ENCODE measurements at places on chromosomes 6 and 20. TPM values are rescaled to one million over a fixed set of nuclear protein-coding genes. Genes with fewer than 3 reads are reported as not detected.

DNA sequence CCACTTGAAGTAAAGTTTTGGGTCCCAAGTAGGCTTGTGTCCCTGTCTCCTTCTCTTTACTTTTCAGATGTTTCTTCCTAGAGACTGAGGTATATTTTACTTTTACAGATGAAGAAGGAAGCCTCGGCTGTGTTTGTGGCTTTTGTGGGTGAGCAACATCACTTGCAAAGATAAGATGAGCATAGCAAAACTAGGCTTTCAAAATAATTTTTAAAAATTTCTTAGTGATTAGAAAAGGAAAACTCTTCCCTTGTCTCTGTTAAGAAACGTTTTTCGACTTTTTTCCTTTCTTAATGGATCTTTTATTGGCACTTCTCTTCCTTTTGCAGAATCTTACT is 7.6 kb downstream of the PTPN1 start:
- DNase-seq, result no peak

DNA sequence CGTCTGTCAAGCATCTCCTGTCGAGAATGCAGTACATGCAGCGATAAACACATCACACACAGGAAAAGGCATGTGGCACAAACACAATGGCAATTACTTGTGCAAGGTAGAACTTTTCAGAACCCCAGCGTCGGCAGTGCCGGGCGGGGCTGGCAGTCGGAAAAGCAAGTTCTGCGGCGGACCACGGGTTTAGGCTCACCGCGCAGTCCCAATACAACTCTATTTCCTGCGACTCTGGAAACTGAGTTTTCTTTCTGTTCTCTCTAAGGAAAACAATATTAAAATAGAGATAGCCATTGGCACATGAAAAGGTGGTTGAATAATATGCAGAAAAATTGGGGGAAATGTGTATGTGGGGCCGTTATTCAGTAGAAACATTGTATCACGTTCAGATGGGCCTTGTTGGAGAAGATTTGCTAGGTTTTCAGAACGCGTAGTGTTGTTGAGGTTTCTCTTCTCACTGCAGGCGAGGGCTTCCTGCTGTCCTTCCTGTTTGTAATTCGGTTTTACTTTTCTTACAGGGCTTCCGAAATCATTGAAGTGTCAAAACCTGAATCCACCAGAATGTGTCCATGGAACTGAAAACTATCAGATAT is 369.5 kb downstream of the THBS2 start:
- DNase-seq, result no peak

- no peak for DNase-seq
Observed at GRCh38 chr6:148885136-148885865, 138.5 kb downstream of the UST start.

DNA sequence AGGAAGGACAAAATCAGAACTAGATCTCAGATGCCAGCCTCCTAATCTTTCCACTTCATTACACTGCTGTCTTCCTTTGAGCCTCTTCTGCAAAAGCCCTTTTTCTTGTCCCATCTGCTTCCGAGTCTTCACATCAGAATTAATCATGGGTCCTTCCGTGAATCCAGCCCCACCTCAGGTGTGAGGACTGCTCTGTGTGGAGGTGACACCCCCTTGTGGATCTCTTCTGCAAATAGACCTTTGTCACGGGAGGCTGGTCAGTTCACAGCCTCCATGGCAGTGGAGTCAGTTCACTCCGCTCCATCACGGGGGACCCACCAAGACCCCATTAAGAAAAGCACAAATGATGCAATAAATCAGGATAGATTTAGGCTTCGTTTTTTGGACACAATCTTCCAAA is 171.1 kb downstream of the ADAT2 start:
- no peak for DNase-seq

DNA sequence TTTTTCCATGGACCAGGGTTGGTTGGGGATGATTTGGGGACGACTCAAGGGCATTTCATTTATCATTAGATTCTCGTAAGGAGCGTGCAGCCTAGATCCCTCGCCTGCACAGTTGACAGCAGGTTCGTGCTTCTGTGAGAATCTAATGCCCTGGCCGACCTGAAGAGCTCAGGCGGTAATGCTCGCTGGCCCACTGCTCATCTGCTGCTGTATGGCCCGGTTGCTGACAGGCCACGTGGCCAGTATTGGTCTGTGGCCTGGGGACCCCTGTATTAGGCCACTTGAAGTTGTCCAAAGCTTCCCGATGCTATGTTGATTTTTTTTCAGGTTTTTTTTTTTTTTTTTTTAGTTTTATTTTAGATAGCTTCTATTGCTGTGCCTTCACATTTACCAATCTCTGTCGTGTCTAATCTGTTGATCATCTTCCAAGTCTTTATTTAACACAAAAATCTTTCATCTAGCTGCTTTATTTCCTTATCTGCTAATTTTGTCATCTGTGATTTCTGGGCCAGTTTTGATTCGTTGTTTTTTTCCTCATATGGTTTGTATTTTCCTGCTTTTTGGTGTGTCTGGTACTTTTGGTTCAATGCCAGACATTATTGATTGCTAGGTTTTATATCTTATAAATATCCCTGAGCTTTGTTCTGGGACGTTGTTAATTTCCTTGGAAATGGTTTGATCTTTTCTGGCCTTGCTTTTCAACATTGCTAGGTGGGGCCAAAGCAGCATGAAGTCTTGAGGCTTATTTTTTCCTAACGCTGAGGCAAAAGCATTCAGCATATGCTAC is 41.1 kb downstream of the DYNLT1 start:
- no peak for DNase-seq

GRCh38 chr6:15628499-15629131 is 34.2 kb downstream of the DTNBP1 start:
- DNase-seq, result peak; percentile 32

GRCh38 chr20:3156811-3157619 is 2.6 kb downstream of the FASTKD5 start:
- no peak for DNase-seq

DNA sequence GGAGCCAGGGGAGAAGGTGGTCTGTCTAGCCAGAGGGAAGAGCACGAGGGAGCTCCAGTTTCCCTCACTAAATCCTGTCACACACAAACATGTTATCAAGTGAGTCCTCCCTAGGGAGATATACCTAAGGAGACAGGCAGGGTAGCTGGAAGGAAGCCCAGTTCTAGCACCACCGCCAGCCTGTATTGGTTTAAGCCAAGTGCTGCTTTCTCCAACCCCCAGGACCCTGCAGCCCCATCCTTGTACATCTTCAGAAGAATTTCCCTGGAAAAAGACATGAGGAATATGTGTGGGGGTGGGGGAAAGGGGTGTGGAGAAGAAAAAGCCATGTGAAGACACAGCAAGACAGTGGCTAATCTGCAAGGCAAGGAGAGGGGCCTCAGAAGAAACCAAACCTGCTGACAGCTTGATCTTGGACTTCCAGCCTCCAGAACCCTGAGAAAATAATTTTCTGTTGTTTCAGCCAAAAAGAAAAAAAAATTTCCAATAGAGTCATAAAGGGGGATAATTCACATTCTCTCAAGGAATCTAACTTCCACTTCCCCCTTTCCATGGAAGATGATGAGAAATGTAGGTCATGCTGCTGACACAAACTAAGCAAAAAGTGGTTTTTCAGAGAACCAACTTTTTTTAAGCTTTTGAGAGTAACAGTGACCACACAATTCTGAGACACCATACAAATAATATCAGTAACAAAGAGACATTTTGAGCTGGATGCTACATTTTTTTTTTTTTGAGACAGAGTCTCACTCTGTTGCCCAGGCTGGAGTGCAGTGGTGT is 103.2 kb upstream of the PRDM1 start:
- no peak for DNase-seq

- no peak for DNase-seq
Observed at GRCh38 chr6:168033791-168034190, 36.3 kb downstream of the KIF25 start.

DNA sequence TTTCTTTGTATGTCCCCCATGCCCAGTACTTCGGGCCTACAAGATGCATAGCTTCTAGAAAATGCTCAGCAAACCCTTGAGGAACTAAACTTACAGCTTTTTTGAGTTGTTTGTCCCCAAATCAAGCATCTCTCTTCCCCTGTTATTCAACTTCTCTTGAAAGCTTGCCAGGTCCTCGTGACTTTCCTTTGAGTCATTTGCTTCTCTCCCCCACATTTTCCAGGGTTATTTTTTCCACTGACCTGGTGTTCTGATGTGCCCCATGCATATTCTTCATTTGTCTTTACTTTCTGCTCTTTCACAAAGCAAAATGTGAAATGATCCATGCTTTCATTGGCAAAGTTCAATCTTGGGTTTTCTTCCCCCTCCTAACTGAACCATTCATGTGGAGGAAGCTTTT is 204.8 kb downstream of the TFAP2A start:
- no peak for DNase-seq

Gene SNTA1
- total RNA-seq, result 15.1 TPM

Gene ZNF165
- 15.4 TPM for total RNA-seq

Gene GMPR
- total RNA-seq, result 0.96 TPM

Gene TULP4
- 104 TPM for total RNA-seq

Gene ECT2L
- total RNA-seq, result not detected

Data from kidney epithelial cell (primary cell).